ENCODE measurements at places on chromosomes 11 and 22. TPM values are rescaled to one million over a fixed set of nuclear protein-coding genes. Genes with fewer than 3 reads are reported as not detected.
A peak's percentile ranks its signal among the peaks of the same experiment; 100 is the strongest.

Gene DEAF1
- 103 TPM for total RNA-seq

GRCh38 chr11:19747634-19748033 lies 35.0 kb downstream of the NAV2 start:
- DNase-seq = no peak

DNA sequence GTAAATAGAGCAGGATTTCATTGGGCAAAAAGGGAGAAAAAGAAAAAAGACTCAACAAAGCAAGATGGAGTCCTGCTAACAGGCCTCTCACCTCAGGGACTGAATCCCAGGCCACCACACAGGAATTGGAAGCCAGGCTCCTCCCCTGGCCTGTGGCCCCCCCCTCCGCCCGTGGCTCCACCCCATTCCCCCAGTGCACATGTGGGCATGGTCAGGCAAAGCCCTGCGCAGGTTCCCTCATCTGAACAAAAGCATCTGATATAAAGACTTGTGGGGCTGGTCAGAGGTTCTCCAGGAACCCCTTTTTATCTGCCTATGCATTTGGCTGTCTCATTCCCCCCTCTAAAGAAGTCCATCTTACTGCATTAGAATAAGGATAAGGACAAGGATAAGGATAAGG lies 46.0 kb upstream of the PAK1 start:
- DNase-seq = no peak

DNA sequence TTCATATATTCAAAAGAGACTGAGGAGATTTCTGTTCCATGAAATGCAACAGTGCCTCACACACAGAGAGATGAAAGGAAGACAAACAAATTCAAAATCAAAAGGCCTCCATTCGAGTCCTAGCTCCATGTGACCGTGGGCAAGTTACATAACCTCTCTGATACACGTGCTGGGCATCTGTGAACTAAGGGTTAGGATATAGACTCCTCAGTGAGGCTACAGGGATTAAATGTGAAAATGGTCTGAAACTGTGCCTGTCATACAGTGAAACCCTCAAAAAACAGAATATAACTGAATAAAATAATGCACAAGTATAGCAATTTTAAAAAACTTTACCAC lies 111.8 kb upstream of the MTMR2 start:
- DNase-seq = no peak

GRCh38 chr11:46445192-46445919 lies 53.8 kb upstream of the CHRM4 start:
- DNase-seq = no peak

Gene MED15
- total RNA-seq = 34.9 TPM

Gene GNAZ
- 4.2 TPM for total RNA-seq

Gene ACTN3
- 0.27 TPM for total RNA-seq

DNA sequence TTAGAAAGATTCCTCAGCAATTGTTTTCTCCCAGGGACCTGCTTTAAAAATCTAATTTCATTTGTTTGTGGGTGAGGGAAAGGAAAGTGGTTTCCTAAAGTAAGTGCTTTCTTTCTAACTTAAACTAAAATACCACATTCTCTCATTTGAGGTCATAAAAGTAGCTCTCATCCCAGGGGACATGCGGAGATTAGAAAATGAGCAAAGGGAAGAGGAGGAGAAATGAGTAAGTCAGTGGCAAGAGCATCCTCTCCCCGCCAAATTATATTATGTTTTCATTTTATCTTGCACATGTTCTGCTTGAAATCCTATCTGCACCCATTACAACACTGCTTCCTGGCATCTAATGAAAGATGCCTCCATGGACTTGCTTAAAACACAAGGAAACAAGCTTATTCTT lies 191.4 kb downstream of the ARHGAP42 start:
- no peak for DNase-seq

- DNase-seq = no peak
These were observed 16.7 kb upstream of the PIM3 start for GRCh38 chr22:49943771-49944398.

GRCh38 chr22:17794726-17795542 lies 20.7 kb upstream of the BID start:
- no peak for DNase-seq

Gene CHRM1
- total RNA-seq = not detected

Gene NAV2
- total RNA-seq = 40.3 TPM

DNA sequence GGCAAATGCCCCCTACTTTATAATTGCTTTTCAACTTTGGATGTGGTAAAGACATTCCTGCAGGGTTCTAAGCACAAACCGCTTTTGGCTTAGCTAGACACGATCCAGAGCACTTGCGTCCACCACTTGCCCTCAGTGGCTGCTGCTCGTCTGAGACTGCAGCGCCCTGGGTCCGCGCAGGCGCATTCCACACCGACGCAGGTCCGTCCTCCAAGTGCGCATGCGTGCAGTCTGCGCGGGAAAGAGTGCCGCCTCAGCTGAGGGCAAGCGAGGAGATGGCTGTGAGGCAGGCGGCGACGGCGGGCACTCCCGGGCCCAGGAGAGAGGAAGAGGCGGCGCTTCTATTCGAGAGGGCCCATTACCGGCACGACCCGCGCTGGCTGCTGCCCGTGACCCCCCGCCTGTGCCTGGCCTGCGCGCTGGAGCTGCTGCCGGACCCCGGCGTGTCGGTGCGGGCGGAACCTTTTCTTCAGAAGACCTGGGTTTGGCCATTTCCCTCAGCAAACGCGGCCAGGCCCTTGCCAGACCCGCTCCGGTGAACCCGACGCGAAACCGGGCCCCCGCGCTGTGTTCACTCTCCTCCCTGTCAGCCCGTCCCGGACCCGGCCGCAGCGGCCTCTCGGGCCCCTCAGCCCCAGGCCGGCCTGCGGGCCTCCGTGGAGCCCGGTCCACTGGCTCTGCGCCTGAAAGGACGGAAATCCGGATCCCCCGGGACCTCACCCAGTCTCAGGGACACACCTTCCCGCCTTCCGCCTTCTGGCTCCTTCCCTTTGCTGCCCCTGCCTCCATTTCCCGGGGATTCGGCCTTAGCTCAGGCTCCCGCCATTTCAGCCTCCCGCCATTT lies at the start of gene MEI1:
TSS of gene MEI1 (plus strand) at position 240 of the 844 bp plus-strand sequence. CDS start at position 276, 36 bp downstream.
- peak; percentile 81 for DNase-seq

DNA sequence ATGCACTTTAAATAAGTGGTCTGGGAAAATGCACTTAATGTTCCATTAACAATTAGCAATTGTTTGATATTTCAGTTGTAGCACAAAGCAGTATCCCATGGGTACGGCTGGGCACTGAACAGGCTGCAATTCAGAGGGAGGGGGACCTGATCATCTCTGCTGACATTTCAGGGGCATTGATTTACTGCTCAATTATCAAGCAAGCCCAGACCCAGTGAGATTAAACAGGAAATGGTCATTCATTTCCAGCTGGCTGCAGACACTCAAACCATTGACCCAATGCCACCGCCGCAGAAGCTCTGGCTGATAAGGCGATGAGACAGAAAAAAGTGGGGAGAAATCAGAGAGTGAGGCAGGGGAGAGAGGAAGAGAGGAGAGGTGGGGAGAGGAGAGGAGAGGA lies 1.2 kb downstream of the GPR83 start:
- no peak for DNase-seq

DNA sequence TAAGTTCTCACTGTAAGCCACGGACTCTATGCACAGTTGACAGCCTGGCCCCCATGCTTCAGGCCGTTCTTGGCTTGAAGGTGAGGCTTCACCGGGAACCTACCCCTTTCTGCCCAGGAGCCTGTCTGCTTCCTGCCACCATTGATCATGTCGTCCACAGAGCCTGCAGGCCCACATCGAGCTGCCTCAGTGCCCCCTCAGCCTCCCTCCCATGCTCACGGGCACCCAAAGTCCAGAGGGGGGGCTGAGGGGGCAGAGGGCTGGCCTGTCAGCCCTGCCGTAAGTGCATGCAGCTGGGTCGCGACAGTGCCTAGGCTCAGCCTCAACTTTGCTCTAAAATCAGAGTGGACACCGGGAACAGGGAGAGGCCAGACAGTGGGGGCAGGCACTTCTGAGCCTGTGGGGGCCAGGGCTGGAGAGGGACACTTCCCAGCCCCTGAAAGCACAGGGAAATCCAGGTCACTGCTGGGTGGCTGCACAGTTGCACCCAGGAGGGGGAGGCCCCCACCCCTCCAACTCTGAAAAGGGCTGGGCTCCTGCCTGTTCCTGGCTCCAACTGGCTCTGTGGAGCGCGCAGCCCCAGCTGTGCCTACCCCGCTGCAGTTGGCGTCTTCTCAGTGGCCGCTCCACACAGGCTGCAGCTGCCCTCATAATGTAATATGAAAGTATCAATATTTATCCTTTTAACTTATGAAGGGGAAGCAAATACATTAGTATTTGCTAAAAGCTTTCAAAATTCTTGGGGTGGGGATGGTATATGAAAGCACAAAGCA lies 598.6 kb downstream of the DLG2 start:
- no peak for DNase-seq

Gene SLCO2B1
- total RNA-seq = 244 TPM

DNA sequence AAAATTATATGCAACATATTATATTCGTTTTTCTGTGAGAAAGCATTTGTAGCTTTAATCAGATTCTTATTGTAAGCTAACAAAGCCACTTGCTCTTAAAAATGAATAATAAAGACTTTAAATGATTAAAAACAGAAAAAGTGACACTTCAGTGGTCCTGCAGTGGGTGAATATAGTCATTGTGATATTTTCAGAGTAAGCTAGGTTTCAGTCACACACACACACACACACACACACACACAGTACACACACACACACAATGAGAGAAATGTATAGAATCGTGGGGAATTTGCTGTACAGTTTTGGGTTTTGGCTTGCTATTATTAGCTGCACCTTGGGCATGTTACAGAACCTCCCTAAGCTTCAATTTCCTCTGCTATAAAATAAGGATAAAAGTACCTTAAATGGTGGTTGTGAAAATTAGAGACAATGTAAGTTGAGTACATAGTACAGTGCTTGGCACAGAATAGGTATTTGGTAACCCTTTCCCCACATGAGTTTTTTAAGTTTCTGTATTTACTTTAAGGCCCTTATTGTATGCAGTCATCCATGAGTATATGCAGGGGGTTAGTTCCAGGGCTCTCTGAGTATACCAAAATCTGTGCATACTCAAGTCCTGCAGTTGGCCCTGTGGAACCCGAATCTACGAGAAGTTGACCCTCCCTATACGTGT lies 39.8 kb downstream of the CSTPP1 start:
- no peak for DNase-seq

DNA sequence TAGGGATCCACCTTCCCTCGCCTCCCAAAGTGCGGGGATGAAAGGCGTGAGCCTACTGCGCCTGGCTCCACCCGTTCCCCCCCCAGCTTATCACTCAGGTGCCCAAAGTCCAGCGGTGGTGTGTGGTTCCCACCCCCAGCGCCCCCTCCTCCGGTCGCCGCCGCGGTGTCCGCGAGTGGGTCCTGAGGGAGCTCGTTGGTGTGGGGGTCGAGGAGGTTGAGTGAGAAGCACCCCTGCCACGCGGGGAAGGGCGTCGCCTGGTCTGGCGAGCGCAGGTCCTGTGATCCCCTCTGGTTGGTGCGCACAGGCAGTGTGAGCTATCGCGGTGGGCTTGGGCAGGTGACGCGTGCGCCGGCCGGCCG lies 3900.6 kb upstream of the OR11H1 start:
- no peak for DNase-seq

DNA sequence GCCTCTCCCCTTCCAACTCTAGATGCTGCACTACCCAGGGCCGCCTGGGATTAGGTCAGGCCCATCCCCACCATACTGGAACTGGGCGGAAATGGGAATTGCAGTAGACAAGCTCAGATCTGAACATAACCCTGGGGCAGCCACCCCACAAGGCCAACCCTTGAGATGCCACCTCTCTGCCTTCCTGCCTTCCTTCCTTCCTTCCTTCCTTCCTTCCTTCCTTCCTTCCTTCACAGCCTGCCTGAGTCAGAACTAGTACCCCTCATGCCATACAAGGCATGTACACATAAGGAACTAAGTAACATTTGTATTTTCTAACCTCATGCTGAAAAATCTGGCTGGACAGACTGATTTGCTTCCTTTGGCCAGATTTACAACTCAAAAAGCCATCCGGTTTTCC lies 28.0 kb downstream of the SHISAL1 start:
- DNase-seq = no peak

- no peak for DNase-seq
These were observed 55.7 kb downstream of the APIP start for GRCh38 chr11:34860518-34860917.

Gene LDHAL6A
- not detected for total RNA-seq

- no peak for DNase-seq
These were observed 421.9 kb upstream of the CADM1 start for GRCh38 chr11:115926138-115926537.

GRCh38 chr11:96256215-96257011 lies 86.6 kb downstream of the MAML2 start:
- DNase-seq = no peak

GRCh38 chr11:128046213-128046612 lies 541.1 kb downstream of the ETS1 start:
- no peak for DNase-seq

- no peak for DNase-seq
These were observed 19.0 kb downstream of the CHST1 start for GRCh38 chr11:45646275-45646927.

Gene TSGA10IP
- not detected for total RNA-seq

Gene HTR3A
- not detected for total RNA-seq

DNA sequence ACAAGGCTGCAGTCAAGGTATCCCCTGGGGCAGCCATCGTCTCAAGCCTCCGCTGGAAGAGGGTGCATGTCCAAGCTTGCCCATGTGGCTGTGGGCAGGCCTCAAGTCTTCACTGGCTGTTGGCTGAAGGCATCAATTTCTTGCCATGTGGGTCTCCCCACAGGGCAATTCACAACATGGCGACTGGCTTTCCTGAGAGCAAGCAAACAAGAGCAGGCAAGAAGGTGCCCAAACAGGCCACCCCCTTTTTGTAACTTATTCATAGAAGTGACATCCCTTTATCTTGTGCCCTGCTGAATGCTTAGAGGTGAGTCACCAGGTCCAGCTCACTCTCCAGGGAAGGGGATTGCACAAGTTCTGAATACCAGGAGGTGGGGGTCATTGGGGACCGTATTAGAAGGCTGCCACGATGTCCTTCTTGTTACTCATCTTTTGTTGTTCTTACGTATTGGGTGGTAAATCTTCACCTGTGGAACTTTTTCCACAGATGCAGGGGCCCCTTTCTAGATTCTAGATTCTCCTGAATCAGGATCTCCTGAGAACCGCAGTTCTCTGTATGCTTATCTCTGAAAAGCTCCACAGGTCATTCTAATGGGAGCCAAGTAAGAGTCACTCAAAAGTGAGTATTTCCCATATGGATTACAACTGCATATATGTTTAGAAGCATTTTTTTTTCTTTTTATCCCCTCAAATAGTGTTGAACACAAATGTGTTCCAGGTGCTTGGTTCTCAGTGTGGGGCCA lies 44.2 kb upstream of the MICAL2 start:
- DNase-seq = no peak

Gene HBG1
- total RNA-seq = not detected

Gene TNNI2
- not detected for total RNA-seq
